Osteoblast (primary cell): ENCODE measurements at places on chromosomes 11 and 22. TPM values are rescaled to one million over a fixed set of nuclear protein-coding genes. Genes with fewer than 3 reads are reported as not detected.

The APOBEC3H gene
- total RNA-seq, result not detected in 2 replicates

The PTPRJ gene
- total RNA-seq, result 9.1 and 10.9 TPM in 2 replicates

The KCNQ1OT1 gene
- 5.1 and 6.2 TPM in 2 replicates for total RNA-seq

The OR51B4 gene
- total RNA-seq, result not detected in 2 replicates

DNA sequence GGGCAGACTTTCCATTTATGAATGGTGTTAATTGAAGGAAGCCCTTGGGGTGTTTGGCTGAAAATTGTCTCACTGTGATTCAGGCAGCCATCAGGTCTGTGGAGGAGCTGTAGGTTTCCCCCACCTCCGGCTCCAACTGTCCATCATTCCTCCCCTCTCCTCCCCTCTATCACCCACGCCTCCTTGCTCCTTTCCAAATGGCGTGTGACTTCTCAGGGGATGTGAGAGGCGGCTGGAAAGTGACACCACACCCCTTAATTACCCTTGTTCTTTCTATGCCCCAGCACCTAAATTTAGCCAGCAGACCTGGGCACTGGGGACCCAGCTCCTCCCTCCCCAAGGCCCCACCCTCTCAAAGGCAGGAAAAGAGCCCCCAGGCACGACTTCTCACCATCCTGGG, 38.1 kb upstream of the SYT7 start:
- H3K36me3 ChIP-seq, result no peaks in the 10 kb centered on the region
- no peak overlapping the region for H3K4me3 ChIP-seq
- H3K27me3 ChIP-seq, result no peaks in the 10 kb centered on the region
- peaks cover 38% of the 10 kb centered on the region for H3K4me1 ChIP-seq
- no peak overlapping the region for H3K27ac ChIP-seq
- DNase-seq, result peak; percentile 36

DNA sequence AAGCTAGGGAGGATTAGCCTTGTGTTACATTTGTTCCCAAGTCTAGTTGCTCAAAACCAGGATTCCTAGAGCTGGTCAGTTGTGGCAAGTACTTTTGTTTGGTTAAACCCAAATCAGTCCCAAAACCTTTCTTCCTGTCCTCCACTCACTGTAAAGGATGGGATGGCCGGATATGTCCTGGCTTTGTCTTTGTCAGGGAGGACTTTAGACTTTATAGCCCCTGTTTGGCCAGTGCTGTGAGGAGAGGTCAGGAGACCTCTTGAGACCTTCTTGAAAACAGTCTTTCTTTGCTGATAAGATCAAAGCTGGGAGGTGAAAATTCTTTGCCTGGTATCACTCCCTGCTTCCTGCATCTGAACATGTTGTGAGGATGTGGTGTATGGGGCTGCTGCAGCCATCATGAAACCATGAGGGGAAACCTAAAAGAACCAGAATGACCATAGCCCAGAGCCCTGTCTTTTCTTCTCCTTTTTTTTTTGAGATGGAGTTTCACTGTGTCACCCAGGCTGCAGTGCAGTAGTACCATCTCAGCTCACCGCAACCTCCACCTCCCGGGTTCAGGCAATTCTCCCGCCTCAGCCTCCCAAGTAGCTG, 43.6 kb upstream of the FTH1 start:
- H3K4me3 ChIP-seq, result no peak overlapping the region
- H3K4me1 ChIP-seq, result peaks cover 15% of the 10 kb centered on the region
- DNase-seq, result no peak

DNA sequence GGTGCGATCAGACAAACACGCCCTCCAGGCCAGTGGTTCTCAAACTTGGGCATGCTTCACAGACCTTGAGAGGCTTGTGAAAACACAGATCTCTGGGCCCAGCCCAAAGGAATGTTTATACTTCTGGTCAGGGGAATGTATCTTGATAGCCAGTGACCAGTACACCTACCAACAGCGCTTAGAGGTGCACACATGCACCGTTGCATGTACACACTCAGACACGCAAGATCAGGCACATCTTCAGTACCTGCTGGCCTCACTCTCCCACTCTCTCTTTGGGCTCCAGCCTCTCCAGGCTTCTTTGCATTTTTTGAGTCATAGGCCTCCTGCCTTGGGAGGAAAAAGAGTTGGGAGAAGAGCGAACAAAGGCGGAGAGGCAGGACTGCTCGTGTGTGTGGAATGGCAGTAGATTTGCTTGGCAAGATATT, 11.7 kb upstream of the FXYD6 start:
- H3K4me1 ChIP-seq, result no peaks in the 10 kb centered on the region
- DNase-seq, result no peak
- H3K36me3 ChIP-seq, result no peaks in the 10 kb centered on the region
- no peaks in the 10 kb centered on the region for H3K27me3 ChIP-seq
- no peak overlapping the region for H3K27ac ChIP-seq

DNA sequence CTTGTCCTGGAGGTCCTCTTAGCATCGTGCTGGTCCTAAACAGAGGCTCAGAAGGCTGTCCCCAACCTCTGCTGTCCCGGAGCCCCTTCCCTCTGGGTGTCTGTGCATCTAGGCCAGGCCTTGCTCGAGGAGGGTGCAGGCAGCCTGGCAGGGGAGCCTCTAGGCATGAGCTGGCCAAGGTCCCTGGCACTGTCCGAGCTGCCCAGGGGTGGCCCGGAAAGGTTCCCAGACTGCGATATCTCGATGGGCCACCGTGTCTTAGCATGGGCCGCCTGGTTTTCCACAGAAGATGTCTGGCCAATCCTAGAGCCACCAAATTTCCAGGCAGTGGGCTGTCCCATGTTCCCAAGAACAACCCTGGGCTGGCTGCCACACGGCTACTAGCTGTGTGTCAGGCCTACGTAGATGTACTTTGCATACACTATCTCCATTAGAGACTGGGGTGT, 24.6 kb upstream of the SMIM38 start:
- DNase-seq, result no peak
- H3K36me3 ChIP-seq, result no peaks in the 10 kb centered on the region
- no peak overlapping the region for H3K4me3 ChIP-seq
- H3K4me1 ChIP-seq, result no peaks in the 10 kb centered on the region
- no peak overlapping the region for H3K27ac ChIP-seq
- no peaks in the 10 kb centered on the region for H3K27me3 ChIP-seq

DNA sequence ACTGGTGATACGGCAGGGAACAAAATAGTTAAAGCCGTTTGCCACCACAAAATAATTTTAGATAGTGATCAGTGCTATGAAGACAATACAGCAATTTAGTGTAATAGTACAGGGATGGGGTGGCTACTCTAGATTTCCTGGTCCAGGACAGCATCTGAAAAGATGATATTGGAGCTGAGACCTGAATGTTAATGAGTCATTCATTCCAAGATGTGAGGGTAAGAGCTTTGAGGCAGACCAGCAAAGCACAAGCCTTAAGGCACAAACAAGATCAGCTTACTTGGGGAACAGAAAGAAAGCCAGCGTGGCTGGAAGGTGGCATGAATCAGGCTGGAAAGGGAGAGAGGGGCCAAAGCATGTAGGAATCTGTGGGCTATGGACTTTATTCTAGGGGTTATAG, 132.3 kb downstream of the TRIM44 start:
- no peak overlapping the region for H3K27ac ChIP-seq
- peak; percentile 62 for DNase-seq
- no peaks in the 10 kb centered on the region for H3K27me3 ChIP-seq
- no peaks in the 10 kb centered on the region for H3K36me3 ChIP-seq
- no peak overlapping the region for H3K4me3 ChIP-seq

DNA sequence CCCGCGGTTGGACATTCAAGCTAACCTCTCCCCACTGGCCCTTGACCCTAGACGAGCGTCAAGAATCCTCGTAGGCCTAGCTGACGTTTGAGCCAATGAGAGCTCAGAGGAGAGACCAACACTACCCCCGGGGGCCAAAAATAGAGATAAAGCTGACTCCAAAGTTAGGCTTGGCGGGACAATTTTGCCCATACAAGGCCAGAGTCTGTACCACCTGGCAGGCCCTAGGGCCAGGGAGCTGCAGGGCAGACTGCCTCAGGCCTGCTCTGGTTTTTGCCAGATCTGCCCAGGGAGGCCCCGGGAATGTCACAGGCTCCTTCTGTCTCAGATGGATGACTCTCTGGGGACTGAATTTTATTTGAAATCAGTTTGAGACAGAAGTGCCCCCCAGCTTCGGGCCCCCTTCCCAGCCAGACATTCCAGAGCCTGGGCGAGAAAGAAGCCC, 40.8 kb upstream of the ACCSL start:
- H3K27me3 ChIP-seq, result no peaks in the 10 kb centered on the region
- H3K36me3 ChIP-seq, result no peaks in the 10 kb centered on the region
- no peak overlapping the region for H3K4me3 ChIP-seq
- H3K4me1 ChIP-seq, result peaks cover 18% of the 10 kb centered on the region
- DNase-seq, result peak; percentile 3

DNA sequence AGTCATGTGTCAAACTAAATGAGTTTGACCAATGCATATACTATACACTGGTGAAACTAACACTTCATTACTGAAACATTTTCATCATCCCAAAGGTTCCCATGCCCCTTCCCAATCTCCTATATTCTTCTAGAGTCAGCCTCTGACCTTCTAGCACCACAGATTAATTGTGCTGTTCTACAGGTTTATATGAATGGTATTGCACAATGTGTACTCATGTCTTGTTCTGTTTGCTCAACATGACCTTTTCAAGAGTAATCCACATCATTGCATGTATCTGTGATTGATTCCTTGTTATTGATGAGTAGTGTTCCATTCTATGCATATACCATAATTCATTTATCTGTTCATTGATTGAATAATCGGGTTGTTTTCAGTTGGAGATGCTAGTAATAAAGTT, 7.5 kb upstream of the OR8G1 start:
- H3K36me3 ChIP-seq, result no peaks in the 10 kb centered on the region
- no peak overlapping the region for H3K27ac ChIP-seq
- DNase-seq, result no peak
- H3K4me1 ChIP-seq, result no peaks in the 10 kb centered on the region
- no peaks in the 10 kb centered on the region for H3K27me3 ChIP-seq

DNA sequence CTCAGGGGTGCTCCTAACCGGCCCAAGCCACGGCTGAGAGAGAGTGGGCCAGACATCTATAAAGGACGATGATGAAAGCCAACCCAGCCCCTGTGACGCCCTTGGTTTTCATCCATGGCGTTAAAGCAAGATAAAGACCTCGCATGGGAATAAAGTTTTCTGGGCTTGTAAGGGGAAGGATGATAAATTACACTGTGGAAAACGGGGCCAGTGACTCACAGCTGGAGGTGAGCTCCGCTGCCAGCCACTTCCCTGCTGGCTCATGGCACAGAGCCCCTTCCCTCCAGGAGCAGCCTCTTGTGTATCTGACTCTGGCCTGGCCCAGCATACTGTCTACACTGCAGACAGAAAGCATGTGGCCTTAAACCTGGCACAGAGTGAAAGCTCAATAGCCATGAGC, 503.2 kb upstream of the B3GAT1 start:
- no peaks in the 10 kb centered on the region for H3K4me1 ChIP-seq
- H3K4me3 ChIP-seq, result no peak overlapping the region
- no peaks in the 10 kb centered on the region for H3K27me3 ChIP-seq
- H3K36me3 ChIP-seq, result no peaks in the 10 kb centered on the region
- H3K27ac ChIP-seq, result no peak overlapping the region

- no peaks in the 10 kb centered on the region for H3K36me3 ChIP-seq
- no peak overlapping the region for H3K27ac ChIP-seq
- peak; percentile 50 for DNase-seq
Observed at GRCh38 chr11:95764267-95764898, 25.2 kb downstream of the FAM76B start.

DNA sequence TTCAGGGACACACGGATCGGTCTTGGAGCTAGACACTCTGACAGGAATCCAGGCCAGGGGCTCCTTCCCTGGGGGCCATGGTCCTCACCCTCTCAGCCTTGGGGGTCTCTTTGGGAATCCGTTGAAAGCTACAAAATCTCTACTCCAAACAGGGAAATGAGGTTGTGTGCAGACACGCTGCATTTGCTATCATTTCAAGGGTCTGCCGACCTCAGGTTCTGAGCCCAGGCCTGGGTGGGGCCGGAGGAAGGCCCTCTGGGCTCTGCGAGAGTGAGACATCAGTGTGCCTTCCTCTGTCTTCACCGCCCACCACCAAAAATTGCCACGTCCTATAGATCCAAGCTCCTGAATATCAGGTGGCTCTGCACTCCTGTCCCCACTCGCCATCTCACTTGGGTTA, 74.4 kb upstream of the FGF3 start:
- H3K27me3 ChIP-seq, result peaks cover 74% of the 10 kb centered on the region
- no peak overlapping the region for H3K27ac ChIP-seq
- H3K4me1 ChIP-seq, result no peaks in the 10 kb centered on the region
- H3K4me3 ChIP-seq, result no peak overlapping the region
- no peak for DNase-seq

- peak; percentile 97 for DNase-seq
- no peaks in the 10 kb centered on the region for H3K36me3 ChIP-seq
- H3K27ac ChIP-seq, result peak overlapping the region; percentile 94
- peaks cover 29% of the 10 kb centered on the region for H3K4me1 ChIP-seq
- peaks cover 3% of the 10 kb centered on the region for H3K27me3 ChIP-seq
- H3K4me3 ChIP-seq, result peak overlapping the region; percentile 53
Observed at GRCh38 chr22:45996241-45997076, 19.5 kb upstream of the WNT7B start.

- H3K27me3 ChIP-seq, result peaks cover 48% of the 10 kb centered on the region
- no peak overlapping the region for H3K4me3 ChIP-seq
- H3K4me1 ChIP-seq, result peaks cover 4% of the 10 kb centered on the region
- DNase-seq, result no peak
- H3K36me3 ChIP-seq, result no peaks in the 10 kb centered on the region
Observed at GRCh38 chr22:43113526-43114251, 3.1 kb downstream of the BIK start.

- H3K27ac ChIP-seq, result no peak overlapping the region
- no peaks in the 10 kb centered on the region for H3K4me1 ChIP-seq
- H3K27me3 ChIP-seq, result no peaks in the 10 kb centered on the region
- DNase-seq, result peak; percentile 55
- H3K4me3 ChIP-seq, result no peak overlapping the region
- H3K36me3 ChIP-seq, result peaks cover 8% of the 10 kb centered on the region
Observed at GRCh38 chr22:42895087-42895486, 38.0 kb upstream of the ARFGAP3 start.
